HT1080 (cell line): ENCODE measurements at places on chromosomes 2 and 18.

DNA sequence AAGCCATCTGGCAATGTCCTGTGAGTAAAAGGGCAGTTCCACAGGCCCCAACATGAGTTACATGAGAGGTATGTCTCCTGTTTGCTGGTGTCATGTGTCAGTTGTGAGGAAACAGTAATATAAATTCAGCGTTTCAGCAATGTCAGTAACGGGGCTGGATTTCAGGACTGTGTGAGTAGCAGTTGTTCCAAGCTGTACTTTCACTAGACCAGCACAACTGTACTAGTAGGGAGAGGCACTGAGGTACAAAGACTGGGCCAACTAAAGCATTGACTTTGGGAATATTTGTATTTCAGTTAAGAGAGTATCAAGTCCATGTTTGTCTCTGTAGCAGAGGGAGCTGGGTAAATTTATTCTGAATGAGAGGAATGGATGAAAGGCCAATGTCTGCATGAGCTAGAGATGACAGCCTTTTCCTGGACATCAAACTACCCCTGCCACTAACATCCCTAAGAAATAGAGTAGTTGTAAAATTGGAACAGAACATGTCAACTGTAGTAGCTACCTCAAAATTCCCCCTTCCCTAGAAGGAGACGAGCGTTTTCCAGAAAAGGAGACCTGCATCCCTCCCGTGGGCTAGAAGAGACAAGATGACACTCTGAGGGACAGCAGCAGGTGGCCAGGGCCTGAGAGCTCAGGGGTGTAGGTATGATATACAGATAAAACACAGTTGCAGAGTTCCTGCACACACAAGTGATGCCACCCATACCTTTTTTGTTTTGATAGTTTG lies 24.4 kb downstream of the EIF4E2 start:
- DNase-seq, result no peak

DNA sequence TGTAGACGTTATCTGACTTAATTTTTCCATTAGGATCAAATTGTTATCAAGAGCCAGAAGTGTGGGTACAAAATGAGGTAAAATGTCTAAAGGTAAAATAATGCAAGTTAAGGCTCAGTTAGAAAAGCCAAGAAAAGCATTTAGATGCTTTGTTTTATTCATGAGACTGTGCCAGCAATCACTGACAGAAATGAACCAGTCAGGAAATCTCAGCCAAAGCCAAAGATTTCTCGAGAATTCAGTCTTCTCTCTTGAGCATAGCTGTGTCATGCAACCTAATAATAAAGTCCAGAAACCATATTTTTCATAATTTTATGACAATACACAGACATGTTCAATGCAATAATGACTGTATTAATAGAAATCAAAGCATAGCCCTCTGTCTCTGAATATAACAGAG lies 43.5 kb upstream of the ZNF397 start:
- DNase-seq, result no peak

DNA sequence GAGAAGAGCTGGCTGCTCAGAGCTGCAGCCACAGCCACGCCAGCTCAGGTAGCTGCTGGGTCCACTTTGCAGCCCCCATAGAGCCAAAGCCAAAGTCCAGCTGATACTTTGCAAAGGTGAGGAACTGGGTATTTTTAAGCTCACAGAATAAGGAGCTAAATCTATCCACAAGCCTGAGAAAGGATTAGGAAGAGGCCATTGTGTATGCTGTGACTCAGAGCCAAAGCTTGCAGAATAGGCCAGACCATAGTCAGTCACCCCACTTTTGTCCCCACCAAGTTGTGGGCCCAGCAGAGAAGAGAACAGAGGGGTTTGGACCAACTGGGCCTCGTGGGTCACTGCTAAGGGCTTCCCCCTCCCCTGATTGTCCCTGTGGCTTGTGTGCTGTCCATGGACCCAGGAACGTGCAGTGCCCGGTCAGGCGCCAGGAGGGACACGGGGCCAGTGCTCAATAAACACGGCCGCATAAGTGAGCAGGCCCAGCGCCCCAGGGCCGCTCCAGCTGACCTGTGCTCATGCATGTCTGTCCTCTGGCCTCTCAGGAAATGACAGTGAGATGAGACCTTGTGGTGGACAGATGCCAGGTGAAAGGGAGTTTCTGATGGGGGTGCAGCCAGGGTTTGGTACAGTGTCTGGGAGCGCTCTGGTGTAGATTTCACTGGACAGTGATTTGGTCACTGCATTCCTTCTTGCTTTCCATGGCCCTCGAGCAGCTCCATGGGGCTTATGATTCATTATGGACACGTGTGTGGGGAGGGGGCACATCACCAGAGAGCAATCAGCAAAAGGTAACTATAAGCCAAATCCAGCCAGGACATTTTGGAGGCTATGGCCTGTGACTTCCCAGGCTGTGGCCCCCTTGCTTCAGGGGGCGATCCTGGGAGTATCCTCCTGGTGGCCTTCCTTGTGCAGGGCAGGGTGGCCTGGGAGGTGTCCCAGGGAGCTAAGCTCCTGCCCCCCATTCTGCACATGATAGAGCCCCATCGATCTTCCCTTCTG lies 31.3 kb downstream of the MAL start:
- no peak for DNase-seq

DNA sequence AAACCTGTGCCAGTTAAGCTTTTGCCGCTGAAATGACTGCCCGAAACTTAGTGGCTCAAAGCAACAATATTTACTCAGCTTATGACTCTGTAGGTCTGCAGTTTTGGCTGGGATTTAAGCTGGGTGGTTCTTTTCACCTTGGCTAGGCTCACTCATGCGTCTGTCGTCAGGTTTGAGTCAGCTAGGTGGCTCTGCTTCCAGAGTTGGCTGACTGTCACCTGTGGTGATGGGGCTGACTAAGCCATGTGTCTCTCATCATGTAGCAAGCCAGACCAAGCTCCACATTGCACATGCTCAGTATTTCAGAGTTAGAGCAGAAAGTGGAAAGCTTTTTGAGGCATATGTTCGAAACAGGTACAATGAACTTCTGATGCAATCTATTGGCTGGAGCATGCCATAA lies 354.8 kb downstream of the MEIS1 start:
- DNase-seq, result no peak

DNA sequence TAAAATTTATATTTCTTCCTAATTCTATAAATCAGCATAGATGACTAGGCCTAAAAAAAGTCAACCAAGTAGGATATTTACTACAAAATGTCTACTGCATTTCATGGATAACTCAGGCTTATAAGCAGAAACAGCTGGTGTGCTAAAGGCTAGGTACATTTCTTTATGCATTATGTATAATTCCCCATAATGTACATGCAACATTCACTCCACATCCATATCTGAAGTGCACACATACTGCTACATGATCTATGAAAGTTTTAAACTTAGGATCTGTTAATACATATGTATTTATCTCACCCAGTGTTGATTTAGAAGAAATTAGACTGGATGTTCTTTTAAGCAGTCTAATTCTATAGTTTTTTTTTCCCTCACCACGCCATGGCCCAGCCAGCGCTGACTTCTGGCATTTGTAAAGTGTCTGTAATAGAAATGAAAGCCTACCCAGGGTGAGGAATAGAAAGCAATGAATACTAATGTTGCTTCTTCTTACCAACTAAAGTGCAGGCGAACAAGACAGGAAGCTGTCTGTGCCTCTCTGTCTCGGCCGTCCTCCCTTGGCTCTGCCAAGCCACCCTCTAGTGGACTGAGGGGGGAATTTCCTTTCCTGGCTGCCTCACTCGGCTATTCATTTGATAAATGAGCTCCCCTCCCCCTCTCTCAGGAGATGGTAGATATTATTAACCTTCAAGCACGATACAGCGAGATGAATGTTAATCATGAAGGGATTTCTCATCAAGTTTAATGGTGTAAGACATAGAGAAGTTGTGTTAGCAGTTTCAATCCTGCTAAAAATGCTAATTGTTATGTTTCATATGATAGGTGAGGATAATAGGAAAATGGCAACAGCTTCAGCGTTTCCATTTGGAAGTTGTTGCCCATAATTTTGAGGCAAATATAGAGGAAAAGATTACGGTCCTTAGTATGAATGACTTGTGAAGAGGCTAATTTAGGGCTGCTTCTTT lies 384.5 kb downstream of the MTX2 start:
- DNase-seq, result peak; percentile 83

GRCh38 chr2:188207554-188207953 lies 84.1 kb upstream of the GULP1 start:
- no peak for DNase-seq
